ENCODE measurements at places on chromosomes 7 and 10. TPM values are rescaled to one million over a fixed set of nuclear protein-coding genes. Genes with fewer than 3 reads are reported as not detected.

GRCh38 chr7:47197486-47197885 lies 384.4 kb downstream of the TNS3 start:
- no peak overlapping the region for H3K4me3 ChIP-seq
- no peak overlapping the region for H3K27ac ChIP-seq
- H3K4me1 ChIP-seq: no peaks in the 10 kb centered on the region

MYOF gene
- 255 TPM for total RNA-seq

- no peaks in the 10 kb centered on the region for H3K4me1 ChIP-seq
- H3K36me3 ChIP-seq: no peaks in the 10 kb centered on the region
- no peaks in the 10 kb centered on the region for H3K27me3 ChIP-seq
- H3K27ac ChIP-seq: no peak overlapping the region
- H3K4me3 ChIP-seq: no peak overlapping the region
- DNase-seq: no peak
Observed at GRCh38 chr7:46054915-46055314, 133.8 kb upstream of the IGFBP3 start.

GRCh38 chr10:120490288-120490687 lies 33.3 kb downstream of the PLPP4 start:
- H3K36me3 ChIP-seq: no peaks in the 10 kb centered on the region
- no peak overlapping the region for H3K27ac ChIP-seq
- no peaks in the 10 kb centered on the region for H3K4me1 ChIP-seq
- H3K4me3 ChIP-seq: no peak overlapping the region
- H3K27me3 ChIP-seq: no peaks in the 10 kb centered on the region

DNA sequence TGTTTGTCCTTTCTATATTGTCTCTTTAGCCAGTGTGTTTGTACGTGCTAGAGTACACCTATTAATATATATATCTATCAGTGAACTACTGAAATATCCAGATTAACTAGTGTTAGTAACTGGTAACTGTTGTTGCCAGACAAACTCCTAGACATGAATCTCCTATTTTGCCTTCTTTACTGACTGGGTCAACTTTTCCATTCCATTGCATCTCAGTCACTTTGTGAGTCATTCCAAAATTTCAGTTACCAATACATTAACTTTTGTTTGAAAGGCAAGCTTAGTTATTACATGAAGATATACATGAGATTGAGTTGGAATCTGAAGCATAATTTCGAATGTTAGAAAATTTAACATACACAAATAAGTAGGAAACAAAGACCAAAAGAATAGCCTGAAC lies 51.4 kb downstream of the BTAF1 start:
- no peaks in the 10 kb centered on the region for H3K27me3 ChIP-seq
- H3K36me3 ChIP-seq: no peaks in the 10 kb centered on the region
- DNase-seq: no peak

- no peak overlapping the region for H3K27ac ChIP-seq
- DNase-seq: no peak
- no peaks in the 10 kb centered on the region for H3K4me1 ChIP-seq
- no peak overlapping the region for H3K4me3 ChIP-seq
- H3K36me3 ChIP-seq: no peaks in the 10 kb centered on the region
Observed at GRCh38 chr7:20597339-20597738, 18.1 kb upstream of the ABCB5 start.

DNA sequence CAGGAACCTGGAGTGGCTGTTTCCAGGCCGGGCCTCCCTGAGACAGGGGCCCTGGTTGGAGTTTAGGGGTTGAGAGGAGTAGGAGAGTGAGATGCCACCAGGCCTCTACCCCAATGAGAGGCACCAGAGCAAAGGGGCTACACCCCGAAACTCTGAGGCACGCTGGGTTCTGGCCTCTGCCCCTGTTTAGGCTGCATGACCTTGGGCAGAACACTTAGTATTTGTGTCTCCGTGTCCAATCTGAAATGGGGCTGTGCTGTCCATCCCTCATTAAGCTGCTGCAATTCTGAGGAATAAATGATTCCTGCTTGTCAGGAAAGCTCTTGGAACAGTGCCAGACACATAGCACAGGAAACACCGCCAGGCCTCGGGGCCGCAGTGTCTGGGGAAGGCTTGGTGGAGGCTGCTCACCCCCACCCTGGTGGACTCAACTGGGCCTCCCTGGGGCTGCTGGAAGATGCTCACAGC lies 40.5 kb upstream of the SAMD8 start:
- H3K4me1 ChIP-seq: no peaks in the 10 kb centered on the region
- no peak overlapping the region for H3K27ac ChIP-seq
- no peaks in the 10 kb centered on the region for H3K36me3 ChIP-seq
- H3K27me3 ChIP-seq: no peaks in the 10 kb centered on the region

RBP3 gene
- total RNA-seq: not detected

LRRC17 gene
- total RNA-seq: not detected

DNA sequence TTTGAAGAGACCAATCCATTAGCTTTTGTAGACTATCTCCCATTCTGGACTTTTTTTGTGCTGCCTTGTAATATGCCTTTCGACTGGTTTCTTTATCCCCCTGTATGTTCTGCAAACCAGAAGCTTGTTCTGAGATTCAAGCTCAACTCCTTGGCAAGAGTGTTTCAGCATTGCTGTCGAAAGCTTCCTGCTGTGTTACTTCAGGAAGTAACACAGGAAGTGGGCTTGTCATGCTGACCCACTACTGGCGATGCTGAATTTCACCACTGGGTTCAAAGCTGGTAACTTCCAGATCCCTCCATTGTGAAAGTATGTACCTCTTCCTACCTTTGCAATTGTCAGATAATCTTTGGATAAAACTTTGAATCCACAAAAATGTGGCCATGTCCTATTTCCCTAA lies 57.9 kb upstream of the INSYN2A start:
- no peak overlapping the region for H3K27ac ChIP-seq
- DNase-seq: no peak
- no peak overlapping the region for H3K4me3 ChIP-seq
- H3K27me3 ChIP-seq: no peaks in the 10 kb centered on the region
- H3K36me3 ChIP-seq: no peaks in the 10 kb centered on the region

WNT8B gene
- total RNA-seq: not detected

DNA sequence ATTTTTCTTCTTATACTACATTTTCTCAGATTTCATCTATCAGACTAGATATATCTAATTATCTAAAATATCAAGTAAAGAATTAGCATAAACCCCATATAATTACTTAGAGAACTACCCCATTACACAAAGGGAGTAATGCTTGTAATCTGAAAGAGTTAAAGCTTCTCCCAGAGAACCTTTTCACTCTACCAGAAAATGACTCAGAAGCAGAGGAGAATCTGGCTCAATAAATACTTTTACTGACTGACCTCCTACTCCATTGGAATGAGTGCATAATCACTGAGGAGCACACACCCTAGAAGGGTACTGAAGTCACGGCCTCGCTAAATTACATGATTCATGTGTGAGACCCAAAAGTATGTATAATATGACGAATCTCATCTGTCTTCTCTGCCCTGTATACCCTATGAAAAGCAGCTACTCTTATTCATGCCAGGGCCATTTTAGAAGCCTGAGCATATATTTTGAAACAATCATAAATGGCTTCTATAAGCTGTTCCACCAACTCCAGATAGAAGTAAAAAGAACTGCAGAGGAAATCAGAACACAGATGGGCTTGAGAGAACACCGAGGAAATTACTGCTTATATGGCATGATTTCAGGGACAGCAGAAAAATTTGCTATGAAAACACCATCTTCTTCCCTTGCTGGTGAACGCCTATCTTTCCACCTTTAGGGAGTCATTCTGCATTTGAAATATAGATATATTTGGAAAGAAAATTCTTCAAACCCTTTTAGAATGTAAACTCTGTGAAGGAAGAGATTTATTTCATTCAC lies 32.7 kb downstream of the DNMBP start:
- peak; percentile 94 for DNase-seq
- no peaks in the 10 kb centered on the region for H3K27me3 ChIP-seq
- peaks cover 26% of the 10 kb centered on the region for H3K4me1 ChIP-seq
- peak overlapping the region; percentile 89 for H3K27ac ChIP-seq

LRIT1 gene
- total RNA-seq: not detected

DNA sequence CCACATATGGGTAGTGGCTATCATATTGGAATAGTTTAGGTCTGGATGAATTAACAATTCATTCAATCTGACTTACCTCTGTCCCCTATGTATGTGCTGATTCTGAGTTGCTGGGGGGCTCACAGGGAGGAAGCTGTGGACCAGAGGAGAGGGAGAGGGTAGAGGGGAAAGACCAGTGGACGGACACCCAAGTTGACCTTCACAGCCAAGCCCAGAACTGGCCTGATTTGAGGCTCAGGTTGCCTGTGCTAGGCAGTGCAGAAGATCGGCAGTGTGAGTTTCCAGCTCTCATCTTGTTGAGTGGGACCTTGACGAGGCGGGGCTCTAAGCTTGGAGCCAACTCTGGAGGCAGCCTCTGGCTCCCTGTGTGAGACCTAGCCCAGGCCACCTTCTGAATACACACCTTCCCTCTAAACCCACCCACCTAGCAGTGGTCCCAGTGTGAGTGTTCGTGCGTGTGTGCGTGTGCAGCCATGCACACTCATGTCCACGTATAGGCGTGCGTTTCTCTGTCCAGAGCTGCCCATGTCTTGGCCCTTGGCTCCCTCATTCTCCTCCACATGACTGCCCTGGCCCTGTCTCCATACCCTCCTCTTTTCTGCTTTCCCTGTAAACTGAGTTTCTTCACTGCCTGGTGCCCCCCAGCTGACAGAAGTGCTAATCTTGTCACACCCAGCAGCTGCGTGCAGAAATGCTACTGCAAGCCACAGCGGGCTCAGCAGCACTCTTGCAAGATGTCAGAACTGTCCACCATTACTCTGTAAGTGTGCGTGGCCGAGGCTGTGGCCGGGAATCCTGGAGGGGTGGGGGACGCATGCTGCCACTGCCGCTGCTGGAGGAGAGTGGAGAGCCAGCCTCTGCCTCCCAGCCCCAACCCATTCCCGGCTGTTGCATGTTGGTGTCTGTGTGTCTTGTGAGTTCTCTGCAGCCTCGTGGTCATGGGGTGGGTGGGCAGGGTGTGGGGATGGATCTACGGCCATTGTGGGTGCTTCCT lies 47.6 kb downstream of the ADCYAP1R1 start:
- no peak overlapping the region for H3K4me3 ChIP-seq
- H3K4me1 ChIP-seq: no peaks in the 10 kb centered on the region
- peaks cover 96% of the 10 kb centered on the region for H3K27me3 ChIP-seq
- H3K36me3 ChIP-seq: no peaks in the 10 kb centered on the region

FBXO24 gene
- 4.6 TPM for total RNA-seq

DNA sequence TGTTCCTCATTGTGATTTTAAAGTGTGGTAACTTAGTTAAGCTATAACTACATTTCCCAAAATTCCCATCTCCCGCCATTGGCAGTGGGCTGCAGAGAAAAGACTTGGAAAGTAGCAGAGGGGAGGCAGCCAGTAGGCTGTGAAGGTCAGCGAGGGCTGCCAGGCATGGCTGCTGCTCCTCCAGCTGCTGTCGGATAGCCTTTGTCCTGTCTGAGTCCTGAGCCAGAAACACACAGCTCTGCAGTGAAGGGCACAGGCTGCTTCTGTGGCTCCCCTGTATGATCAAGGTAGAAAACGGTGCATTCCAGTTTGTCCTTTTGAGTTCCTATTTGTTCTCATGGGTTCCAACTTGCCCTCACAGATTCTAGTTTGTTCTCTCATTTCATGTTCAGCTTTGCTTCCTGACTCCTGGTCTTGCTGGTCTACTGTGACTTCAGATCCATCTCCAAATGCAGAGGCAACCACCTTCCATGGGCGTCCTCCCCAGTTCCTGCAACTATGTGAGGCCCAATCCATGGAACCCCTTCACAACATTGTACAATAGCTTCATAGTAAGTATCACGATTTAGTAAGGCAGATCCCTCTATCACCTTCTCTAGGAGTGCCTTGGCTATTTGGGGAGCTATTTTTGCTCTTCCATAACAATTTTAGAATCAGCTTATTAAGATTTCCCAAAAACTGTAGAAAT lies 31.7 kb downstream of the SYPL1 start:
- H3K4me3 ChIP-seq: no peak overlapping the region
- H3K27me3 ChIP-seq: no peaks in the 10 kb centered on the region
- DNase-seq: no peak

GRCh38 chr7:142494021-142494420 lies 236.2 kb upstream of the PRSS58 start:
- H3K4me3 ChIP-seq: no peak overlapping the region
- H3K4me1 ChIP-seq: peaks cover 37% of the 10 kb centered on the region
- no peak overlapping the region for H3K27ac ChIP-seq
- DNase-seq: no peak
- no peaks in the 10 kb centered on the region for H3K27me3 ChIP-seq

GRCh38 chr10:91311601-91312381 lies 91.3 kb downstream of the PCGF5 start:
- H3K27me3 ChIP-seq: no peaks in the 10 kb centered on the region
- no peaks in the 10 kb centered on the region for H3K4me1 ChIP-seq

DNA sequence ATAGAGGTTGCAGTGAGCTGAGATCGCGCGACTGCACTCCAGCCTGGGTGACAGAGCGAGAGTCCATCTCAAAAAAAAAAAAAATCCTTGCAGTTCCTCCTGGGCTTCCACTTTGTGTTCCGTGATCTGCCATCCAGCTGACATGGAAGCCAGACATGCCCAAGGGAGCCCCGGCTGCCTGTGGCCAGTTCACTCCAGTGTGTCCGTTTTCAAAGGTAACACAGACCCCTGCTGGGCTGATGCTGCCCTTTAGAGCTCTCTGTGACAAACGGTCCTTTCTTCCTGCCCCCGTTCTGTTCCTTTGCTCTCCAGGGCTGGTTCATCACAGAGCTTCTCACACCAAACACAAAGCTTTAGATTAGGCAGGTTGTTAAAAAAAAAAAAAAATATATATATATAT lies 130.8 kb downstream of the CUL2 start:
- H3K36me3 ChIP-seq: no peaks in the 10 kb centered on the region
- no peak overlapping the region for H3K27ac ChIP-seq
- DNase-seq: no peak
- no peaks in the 10 kb centered on the region for H3K27me3 ChIP-seq
- H3K4me1 ChIP-seq: peaks cover 17% of the 10 kb centered on the region

GRCh38 chr7:14236834-14237233 lies 247.4 kb upstream of the ETV1 start:
- no peak for DNase-seq
- no peaks in the 10 kb centered on the region for H3K4me1 ChIP-seq
- no peaks in the 10 kb centered on the region for H3K36me3 ChIP-seq

ANKRD7 gene
- total RNA-seq: 2.4 TPM

CNTNAP2 gene
- not detected for total RNA-seq

GRCh38 chr10:93076871-93077270 lies 3.2 kb downstream of the CYP26A1 start:
- no peak overlapping the region for H3K27ac ChIP-seq
- H3K4me1 ChIP-seq: 0 out of 2 replicates have a peak, but pooled peaks cover 10% of the 10 kb centered on the region
- no peaks in the 10 kb centered on the region for H3K36me3 ChIP-seq
- H3K4me3 ChIP-seq: no peak overlapping the region
- no peaks in the 10 kb centered on the region for H3K27me3 ChIP-seq
- DNase-seq: no peak

GNGT1 gene
- not detected for total RNA-seq

RSPH10B2 gene
- 0.76 TPM for total RNA-seq

DNA sequence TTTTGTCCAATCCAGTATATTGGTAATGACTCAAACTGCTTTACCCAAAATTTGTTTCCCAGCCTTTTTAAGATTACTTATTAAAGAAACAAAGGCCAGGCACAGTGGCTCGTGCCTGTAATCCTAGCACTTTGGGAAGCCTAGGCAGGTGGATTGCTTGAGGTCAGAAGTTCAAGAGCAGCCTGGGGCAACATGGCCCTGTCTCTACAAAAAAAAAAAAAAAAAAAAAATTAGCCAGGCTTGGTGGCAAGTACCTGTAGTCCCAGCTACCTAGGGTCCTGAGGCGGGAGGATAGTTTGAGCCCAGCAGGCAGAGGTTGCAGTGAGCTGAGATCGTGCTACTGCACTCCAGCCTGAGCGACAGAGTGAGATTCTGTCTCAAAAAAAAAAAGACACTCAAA lies 7.0 kb upstream of the ARHGAP12 start:
- peak; percentile 69 for DNase-seq
- H3K27ac ChIP-seq: peak overlapping the region; percentile 49
- no peak overlapping the region for H3K4me3 ChIP-seq
- no peaks in the 10 kb centered on the region for H3K36me3 ChIP-seq
- peaks cover 73% of the 10 kb centered on the region for H3K4me1 ChIP-seq
- no peaks in the 10 kb centered on the region for H3K27me3 ChIP-seq

All from PC-9 (cell line).